ENCODE measurements at places on chromosomes 6 and 20.

GRCh38 chr6:24881376-24881775 is 54.4 kb downstream of the RIPOR2 start:
- DNase-seq, result no peak

DNA sequence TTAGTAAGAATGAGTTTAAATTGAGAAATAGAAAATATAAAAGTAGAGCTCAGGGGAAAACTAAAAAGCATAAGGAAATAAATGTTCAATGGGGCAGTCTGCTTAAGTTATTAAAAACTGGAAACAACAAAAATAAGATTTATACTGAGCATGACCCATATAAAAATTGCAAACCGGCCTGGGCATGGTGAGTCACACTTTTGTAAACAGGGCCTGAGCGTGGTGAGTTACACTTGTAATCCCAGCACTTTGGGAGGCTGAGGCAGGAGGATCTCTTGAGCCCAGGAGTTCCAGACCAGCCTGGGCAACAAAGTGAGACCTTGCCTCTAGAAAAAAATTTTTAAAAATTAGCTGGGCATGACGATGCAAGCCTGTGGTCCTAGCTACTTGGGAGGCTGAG is 74.6 kb downstream of the TMEM244 start:
- DNase-seq, result no peak

- no peak for DNase-seq
These were observed 48.1 kb upstream of the AFDN start for GRCh38 chr6:167778497-167779128.

DNA sequence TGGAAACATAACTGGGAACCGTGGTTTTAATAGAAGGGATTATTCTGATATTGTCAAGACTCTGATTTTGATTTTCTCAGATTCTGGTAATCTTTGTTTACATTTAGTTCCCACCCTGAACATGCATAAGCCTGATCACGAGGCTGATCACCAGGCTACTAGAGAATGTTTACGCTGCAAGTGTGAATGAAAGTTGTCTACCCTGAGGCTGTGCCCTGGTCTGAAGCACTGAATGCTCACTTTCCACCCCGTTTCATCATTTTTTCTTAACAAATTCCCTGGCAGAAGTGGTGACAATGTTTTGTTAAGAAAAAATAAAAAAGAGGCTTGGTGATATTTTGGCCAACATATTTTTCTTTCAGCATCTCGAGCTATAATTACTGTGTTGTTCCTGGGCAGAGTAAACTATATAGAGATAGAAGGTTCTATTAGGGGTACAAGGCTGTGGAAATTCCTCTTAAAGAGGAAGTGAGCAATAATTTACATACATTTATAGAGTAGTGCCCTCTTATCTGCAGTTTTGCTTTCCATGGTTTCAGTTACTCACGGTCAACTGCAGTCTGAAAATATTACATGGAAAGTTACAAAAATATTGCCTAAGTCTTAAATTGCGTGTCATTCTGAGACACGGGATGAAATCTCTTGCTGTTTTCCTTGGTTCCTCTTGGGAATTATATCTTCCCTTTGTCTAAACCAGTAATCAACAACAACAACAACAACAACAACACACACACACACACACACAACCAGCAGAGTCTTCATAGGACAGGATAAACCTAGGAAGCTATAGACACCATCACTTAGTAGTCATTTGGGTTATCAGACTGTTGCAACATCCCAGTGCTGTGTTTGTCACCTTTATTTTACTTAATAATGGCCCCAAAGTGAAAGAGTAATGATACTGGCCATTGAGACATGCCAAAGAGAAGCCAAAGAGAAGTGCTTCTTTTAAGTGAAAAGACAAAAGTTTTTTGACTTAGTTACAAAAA is 566.6 kb upstream of the CITED2 start:
- DNase-seq, result no peak

GRCh38 chr20:53403029-53403428 is 190.6 kb downstream of the ZNF217 start:
- no peak for DNase-seq
